ENCODE measurements at places on chromosomes 1 and 21. TPM values are rescaled to one million over a fixed set of nuclear protein-coding genes. Genes with fewer than 3 reads are reported as not detected.

Gene TSPEAR
- total RNA-seq, result not detected

Gene LYPD8
- not detected for total RNA-seq

Gene SPRR1B
- not detected for total RNA-seq

Gene GBP4
- 32.5 TPM for total RNA-seq

Gene PRAMEF11
- not detected for total RNA-seq

Gene RAP1GAP
- total RNA-seq, result 2.1 TPM

Gene TMEM54
- not detected for total RNA-seq

Gene LCE1F
- not detected for total RNA-seq

Gene GRIK3
- not detected for total RNA-seq

Gene FMO5
- 0.23 TPM for total RNA-seq

Gene PRELP
- not detected for total RNA-seq

Gene TGFB2
- total RNA-seq, result 0.07 TPM

Gene FMO1
- total RNA-seq, result not detected

Gene RAVER2
- 2.7 TPM for total RNA-seq

Gene LRRC53
- not detected for total RNA-seq

Gene SLC9A1
- total RNA-seq, result 16.2 TPM

Gene OLFML2B
- 0.14 TPM for total RNA-seq

Gene LAD1
- total RNA-seq, result not detected

Gene SLAMF8
- total RNA-seq, result 0.21 TPM

Gene LCE1E
- not detected for total RNA-seq

Gene CHAF1B
- total RNA-seq, result 33.1 TPM

Gene COG2
- 30.8 TPM for total RNA-seq

Gene C1orf116
- not detected for total RNA-seq

Gene SPATA46
- total RNA-seq, result not detected

Gene GJA5
- total RNA-seq, result not detected

Gene ST6GALNAC3
- 1.4 TPM for total RNA-seq

Gene HSPA6
- total RNA-seq, result 0.31 TPM

Gene GJB3
- not detected for total RNA-seq

Gene SLC2A5
- total RNA-seq, result not detected

Gene BARHL2
- total RNA-seq, result not detected

Gene RSPO1
- not detected for total RNA-seq

Gene TEX38
- not detected for total RNA-seq

Gene BGLAP
- 4.3 TPM for total RNA-seq

Gene TTC4
- 25.9 TPM for total RNA-seq

Gene C4BPA
- not detected for total RNA-seq

Gene TSPAN2
- total RNA-seq, result 0.43 TPM

Gene GJA9
- total RNA-seq, result not detected

Gene EFNA3
- total RNA-seq, result 12.6 TPM

Gene RXFP4
- total RNA-seq, result not detected

Gene TIE1
- total RNA-seq, result 0.36 TPM

Gene GNL2
- 70.3 TPM for total RNA-seq

Gene AKR1A1
- total RNA-seq, result 177 TPM

Gene HCN3
- total RNA-seq, result 3.9 TPM

Gene ALX3
- not detected for total RNA-seq
